Upper lobe of right lung (tissue), 1 donor: ENCODE measurements at places on chromosomes 13 and 19. TPM values are rescaled to one million over a fixed set of nuclear protein-coding genes. Genes with fewer than 3 reads are reported as not detected.

C19orf47 gene
- 16.1 TPM for total RNA-seq

PGLYRP2 gene
- total RNA-seq: not detected

UPK1A gene
- total RNA-seq: not detected

GSX1 gene
- not detected for total RNA-seq

CDX2 gene
- not detected for total RNA-seq

MYO1F gene
- 106 TPM for total RNA-seq

SYNE4 gene
- 8.1 TPM for total RNA-seq

CRX gene
- total RNA-seq: not detected

ATP8B3 gene
- 0.64 TPM for total RNA-seq

RASAL3 gene
- 19.1 TPM for total RNA-seq

PABPC3 gene
- total RNA-seq: 0.12 TPM

KXD1 gene
- total RNA-seq: 68.3 TPM

IZUMO2 gene
- not detected for total RNA-seq

PPP1R13L gene
- 67.9 TPM for total RNA-seq

LILRB4 gene
- 29.8 TPM for total RNA-seq

ACP7 gene
- total RNA-seq: not detected

DAND5 gene
- not detected for total RNA-seq

MBD3L2 gene
- total RNA-seq: not detected

ADM5 gene
- 1.9 TPM for total RNA-seq

ZNF709 gene
- total RNA-seq: 2.6 TPM

OR4F17 gene
- total RNA-seq: not detected

ZNF333 gene
- total RNA-seq: 20.4 TPM

TMEM272 gene
- not detected for total RNA-seq

SPIB gene
- total RNA-seq: 0.52 TPM
